ENCODE measurements at places on chromosomes 5 and 9. TPM values are rescaled to one million over a fixed set of nuclear protein-coding genes. Genes with fewer than 3 reads are reported as not detected.

- no peak for DNase-seq
Measured at GRCh38 chr5:140988100-140988499, 21.8 kb downstream of the PCDHAC2 start.

DNA sequence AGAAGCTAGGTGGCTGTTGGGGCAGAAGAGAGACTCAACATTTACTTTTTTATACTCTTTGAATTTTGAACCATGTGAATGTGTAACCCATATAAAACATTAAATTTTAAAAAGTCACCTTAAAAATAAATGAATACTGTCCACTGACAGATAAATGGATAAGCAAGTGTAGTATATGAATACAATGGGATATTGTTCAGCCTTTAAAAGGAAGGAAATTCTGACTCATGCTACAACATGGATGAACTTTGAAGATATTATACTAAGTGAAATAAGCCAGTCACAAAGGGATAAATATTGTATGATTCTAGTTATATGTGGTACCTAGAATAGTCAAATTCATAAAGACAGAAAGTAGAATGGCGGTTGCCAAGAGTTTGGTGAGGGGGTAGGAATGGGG lies 113.9 kb downstream of the TMEM174 start:
- DNase-seq: no peak

DNA sequence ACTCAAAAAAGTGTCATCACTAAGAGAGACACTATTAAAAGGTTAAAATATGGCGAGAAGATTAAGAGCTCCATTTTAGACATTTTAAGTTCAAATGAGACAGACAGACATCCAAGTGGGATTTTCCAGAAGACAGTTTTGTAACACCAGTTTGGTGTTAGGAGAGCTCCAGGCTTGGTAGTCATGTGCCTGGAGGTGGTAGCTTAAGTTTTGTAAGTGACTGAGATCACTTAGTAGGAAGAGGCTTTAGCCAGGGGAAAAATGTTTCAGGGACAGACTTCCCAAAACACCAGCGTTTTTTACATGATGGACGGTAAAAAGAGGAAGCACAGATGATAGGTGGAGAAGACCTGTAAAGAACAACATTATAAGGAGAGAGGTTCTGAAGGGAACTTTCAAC lies 150.3 kb downstream of the GIN1 start:
- no peak for DNase-seq

GRCh38 chr5:150052226-150052955 lies 34.0 kb downstream of the CSF1R start:
- DNase-seq: no peak

GRCh38 chr5:37206736-37207135 lies 42.4 kb downstream of the CPLANE1 start:
- no peak for DNase-seq

DNA sequence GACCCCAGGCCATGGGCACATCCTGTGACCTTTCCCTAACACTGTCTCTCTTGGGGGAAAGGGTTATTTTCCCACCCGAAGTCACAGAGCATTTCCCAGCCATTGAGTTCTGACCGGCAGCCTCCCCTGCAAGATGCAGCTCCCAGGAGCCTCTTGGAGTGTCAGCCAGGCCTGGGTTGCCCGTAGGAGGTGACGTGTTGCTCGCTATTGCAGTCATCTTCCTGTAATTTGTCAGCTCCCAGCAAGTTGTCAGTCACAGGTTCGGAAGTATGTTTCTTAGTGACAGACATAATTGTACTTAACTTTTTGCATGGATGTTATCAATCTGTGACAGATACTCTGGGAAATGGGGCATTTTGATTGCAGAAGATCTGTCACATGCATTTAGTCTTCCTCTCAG lies 74.5 kb downstream of the MVB12B start:
- no peak for DNase-seq

- peak; percentile 91 for DNase-seq
Measured at GRCh38 chr9:111525056-111525977, at the start of gene ZNF483. ZNF483 (plus strand) TSS chr9:111525179; CDS start chr9:111527396, 2,217 bp downstream.

- no peak for DNase-seq
Measured at GRCh38 chr5:73494721-73495120, 3.5 kb upstream of the BTF3 start.

- no peak for DNase-seq
Measured at GRCh38 chr9:130193531-130194377, 21.6 kb downstream of the NCS1 start.

GRCh38 chr5:79200573-79201183 lies 35.3 kb upstream of the JMY start:
- DNase-seq: no peak

GRCh38 chr5:65961633-65962032 lies 35.3 kb downstream of the ERBIN start:
- DNase-seq: no peak

DNA sequence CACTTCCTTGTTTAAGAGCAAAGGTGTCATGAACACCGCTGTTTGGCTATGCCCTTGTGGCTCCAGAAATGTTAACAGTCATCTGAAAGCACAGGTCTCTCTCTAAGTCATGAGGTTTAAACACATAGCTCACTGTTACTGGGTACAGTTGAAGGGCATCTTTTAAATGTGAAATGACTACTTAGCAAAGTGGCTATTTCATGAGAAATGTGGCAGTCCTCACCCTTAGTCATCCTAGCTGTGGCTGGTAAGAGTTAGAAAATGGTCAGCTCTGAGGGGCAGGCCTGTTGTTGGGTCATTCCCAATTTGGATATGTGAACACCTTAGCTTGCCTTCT lies 24.2 kb upstream of the TMEM171 start:
- no peak for DNase-seq

- no peak for DNase-seq
Measured at GRCh38 chr5:127320032-127320965, 29.7 kb downstream of the MEGF10 start.

DNA sequence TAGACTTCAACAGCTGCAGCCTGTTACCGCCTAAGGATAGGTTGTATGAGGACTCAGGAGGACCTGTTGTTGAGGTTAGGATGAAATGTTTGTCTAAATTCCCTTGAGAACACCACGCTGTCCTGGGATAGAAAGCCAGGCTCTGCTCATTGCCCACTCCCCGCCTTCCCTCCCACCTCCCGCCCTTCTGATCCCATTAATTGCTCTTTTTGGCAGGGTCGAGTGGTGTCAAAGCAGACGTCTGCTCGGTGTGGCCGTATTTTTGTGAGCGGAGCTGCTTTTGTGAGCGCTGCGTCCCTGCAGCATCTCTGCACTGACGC lies 62.3 kb downstream of the SPATA31C2 start:
- DNase-seq: no peak

DNA sequence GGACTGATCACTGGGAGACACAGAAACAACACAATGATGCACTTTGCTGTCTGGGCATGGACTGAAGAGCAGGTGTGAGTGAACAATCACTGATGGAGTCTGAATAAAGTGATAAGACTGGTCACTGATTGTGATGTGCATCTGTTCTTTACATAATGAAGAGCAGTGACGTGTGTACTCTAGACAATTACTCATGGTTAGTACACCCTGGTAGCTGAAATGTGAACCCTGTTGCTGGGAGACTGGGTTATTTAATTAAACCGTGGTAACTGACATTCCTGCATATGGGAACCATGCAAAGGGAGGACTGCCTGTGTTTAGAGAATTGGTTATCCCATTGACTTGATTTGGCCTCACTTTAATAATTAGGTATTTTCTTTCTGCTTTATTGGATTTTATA lies 202.9 kb downstream of the NR2F1-AS1 start:
- no peak for DNase-seq

- DNase-seq: no peak
Measured at GRCh38 chr5:11734369-11734768, 169.9 kb downstream of the CTNND2 start.

DNA sequence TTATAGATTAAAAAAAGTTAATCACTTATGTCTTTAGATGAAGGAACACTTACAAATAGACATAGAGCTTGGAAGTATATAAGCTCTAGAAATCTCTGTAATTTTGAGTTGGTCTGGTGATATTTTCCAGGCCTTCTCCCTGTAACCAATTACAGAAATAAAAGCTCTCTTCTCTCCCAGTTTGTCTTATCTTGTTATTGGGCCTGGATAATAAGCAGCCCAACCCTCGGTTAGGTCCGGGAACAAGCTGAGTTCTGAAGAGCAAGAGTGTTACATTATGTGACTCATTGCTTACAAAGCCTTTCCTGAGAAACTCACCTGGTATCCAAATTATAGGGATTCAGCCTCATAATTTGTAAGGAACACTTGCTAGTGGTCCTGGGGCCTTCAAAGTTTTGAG lies 1146.2 kb downstream of the CDH9 start:
- no peak for DNase-seq

- DNase-seq: no peak
Measured at GRCh38 chr5:102324714-102325113, 28.6 kb upstream of the SLCO4C1 start.

- DNase-seq: no peak
Measured at GRCh38 chr5:5178136-5178535, 38.0 kb downstream of the ADAMTS16 start.

GRCh38 chr5:33994845-33995244 lies 10.4 kb upstream of the SLC45A2 start:
- no peak for DNase-seq

DNA sequence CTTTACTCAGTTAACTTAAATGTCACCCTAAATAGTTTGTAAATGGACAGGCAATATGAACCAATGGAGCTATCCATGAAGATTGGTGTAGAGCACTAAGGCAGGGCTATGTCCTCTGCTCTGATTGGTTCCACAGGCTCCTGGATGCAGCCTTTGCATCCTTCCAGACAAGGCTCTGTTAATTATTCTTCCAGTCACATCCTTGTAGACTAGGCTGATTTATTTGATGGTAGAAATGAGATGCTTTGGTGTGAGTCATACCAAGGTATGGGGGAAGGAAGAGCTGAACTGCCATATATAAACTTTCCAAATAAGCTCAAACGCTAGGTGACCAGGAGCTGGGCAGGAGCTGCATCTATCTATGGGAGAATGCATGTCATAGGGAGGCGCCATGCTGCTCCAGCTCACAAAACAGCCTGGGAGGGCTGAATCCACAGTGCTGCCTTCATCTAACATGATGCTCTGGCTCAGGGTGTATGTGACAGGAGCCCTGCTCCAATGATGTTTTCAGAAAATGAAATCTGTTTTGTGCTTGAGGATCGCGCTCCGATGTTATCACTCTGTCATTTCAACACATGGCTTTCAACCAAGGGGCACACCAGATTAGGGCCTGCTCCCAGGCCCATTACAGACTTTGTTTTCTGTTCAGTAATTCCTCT lies 818.0 kb upstream of the ZNF608 start:
- DNase-seq: no peak

DNA sequence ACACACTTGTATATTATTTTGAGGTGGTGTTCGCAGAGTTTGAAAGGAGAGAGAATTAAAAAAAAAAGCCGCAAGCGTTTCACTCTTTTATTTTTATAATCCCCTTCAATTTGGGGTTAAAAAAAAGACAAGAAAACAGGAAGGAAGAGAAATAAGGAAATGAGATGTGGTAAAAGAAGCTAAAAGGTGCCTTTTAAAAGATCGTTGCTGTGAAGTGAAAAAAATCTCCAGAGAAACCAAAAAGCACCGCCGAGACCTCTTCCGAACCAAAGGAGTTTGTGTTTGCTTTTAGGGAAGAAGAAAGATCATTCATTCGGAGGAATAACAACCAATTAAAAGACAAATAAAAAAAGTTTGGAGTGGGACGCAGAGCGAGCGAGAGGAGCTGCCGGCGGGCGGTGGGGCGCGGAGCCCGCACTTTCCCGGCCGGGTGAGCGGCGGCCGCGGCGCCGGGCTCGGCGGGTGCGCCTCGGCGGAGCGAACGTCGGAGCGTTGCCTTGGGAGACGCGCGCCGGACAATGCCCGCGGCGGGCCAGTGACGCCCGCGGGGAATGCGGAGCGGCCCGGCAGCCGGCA lies 355 bp downstream of the TLE4 start:
- peak; percentile 53 for DNase-seq

- no peak for DNase-seq
Measured at GRCh38 chr5:153991168-153991567, 47.5 kb downstream of the FAM114A2 start.

- DNase-seq: no peak
Measured at GRCh38 chr5:135526924-135527323, 8.8 kb downstream of the NEUROG1 start.

DNA sequence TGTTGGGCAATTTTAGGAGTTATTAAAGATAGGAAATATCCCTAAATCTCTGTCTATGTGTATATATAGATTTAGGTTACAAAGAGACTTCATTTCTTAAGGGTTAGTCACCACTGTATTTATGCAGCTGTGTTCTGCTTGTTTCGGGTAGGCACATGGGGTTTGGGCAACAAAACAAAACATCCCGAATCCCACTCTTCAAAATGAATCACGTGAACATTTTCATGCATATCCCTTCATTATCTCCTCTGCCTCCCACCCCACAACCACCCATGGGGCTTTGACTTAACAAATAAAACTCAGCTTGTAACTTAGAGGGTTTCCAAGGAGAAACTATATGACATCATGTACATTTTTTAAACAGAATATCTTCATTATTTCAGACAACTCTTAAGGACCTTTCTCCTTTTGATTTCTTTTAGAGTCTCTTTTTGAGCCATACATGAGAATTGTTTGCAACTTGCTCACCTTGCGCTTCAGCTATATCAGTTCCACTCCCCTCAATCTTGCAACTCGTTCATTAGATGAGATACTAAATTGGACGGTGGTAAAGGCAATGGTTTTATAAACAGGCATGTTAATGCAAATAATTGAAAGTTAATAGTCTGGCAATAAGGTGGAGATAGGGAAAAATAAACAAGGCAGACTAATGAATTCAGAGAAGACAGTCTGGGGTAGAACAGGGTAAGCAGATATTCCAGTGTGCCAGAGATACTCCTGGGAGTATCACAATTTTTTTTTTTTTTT lies 136.7 kb downstream of the CD180 start:
- no peak for DNase-seq

Gene BRINP1
- 0.42 TPM for total RNA-seq

Gene CYLC2
- total RNA-seq: not detected

Gene SPATA31D4
- total RNA-seq: not detected

Gene CTNNAL1
- 48.0 TPM for total RNA-seq

Gene PLCXD3
- total RNA-seq: 2.4 TPM

Gene IFNA5
- total RNA-seq: not detected

Gene NANS
- 72.0 TPM for total RNA-seq

Gene TCF7
- 5.1 TPM for total RNA-seq

Gene PCDHGA10
- total RNA-seq: 3.9 TPM

Gene OTULINL
- 33.5 TPM for total RNA-seq

Gene C7
- total RNA-seq: 253 TPM
